ENCODE measurements at places on chromosomes 2 and 18. TPM values are rescaled to one million over a fixed set of nuclear protein-coding genes. Genes with fewer than 3 reads are reported as not detected.

CYP27C1 gene
- 4.2 TPM for total RNA-seq

ECEL1 gene
- 0.20 TPM for total RNA-seq

DPYSL5 gene
- total RNA-seq = 7.5 TPM

RNF144A gene
- 8.5 TPM for total RNA-seq

KIF5C gene
- total RNA-seq = 0.32 TPM

TCF23 gene
- not detected for total RNA-seq

GRB14 gene
- 4.6 TPM for total RNA-seq

HADHA gene
- 118 TPM for total RNA-seq

ITGAV gene
- total RNA-seq = 69.9 TPM

CTNNA2 gene
- 0.15 TPM for total RNA-seq

TLX2 gene
- total RNA-seq = 0.47 TPM

NOTO gene
- not detected for total RNA-seq

PLGLB1 gene
- not detected for total RNA-seq

MAP3K20 gene
- 35.9 TPM for total RNA-seq

TAF4B gene
- 5.2 TPM for total RNA-seq

ARHGEF33 gene
- total RNA-seq = not detected

ASB18 gene
- not detected for total RNA-seq

ZAP70 gene
- not detected for total RNA-seq

ATOH8 gene
- total RNA-seq = 7.8 TPM

NEU2 gene
- not detected for total RNA-seq

SERPINB10 gene
- total RNA-seq = not detected

NLRC4 gene
- total RNA-seq = not detected

ACYP2 gene
- 8.0 TPM for total RNA-seq

ALPG gene
- 0.22 TPM for total RNA-seq

SERPINB4 gene
- total RNA-seq = not detected

CAPN14 gene
- total RNA-seq = not detected

CHRNG gene
- total RNA-seq = not detected

PDE1A gene
- 0.14 TPM for total RNA-seq

TUBA3E gene
- total RNA-seq = 0.78 TPM

PRSS56 gene
- 0.20 TPM for total RNA-seq

SLC38A11 gene
- not detected for total RNA-seq

RRM2 gene
- 178 TPM for total RNA-seq

EPAS1 gene
- 120 TPM for total RNA-seq

SPOPL gene
- total RNA-seq = 4.3 TPM

DIPK1C gene
- not detected for total RNA-seq

TSHZ1 gene
- 5.0 TPM for total RNA-seq
